ENCODE measurements at places on chromosomes 7 and 10. TPM values are rescaled to one million over a fixed set of nuclear protein-coding genes. Genes with fewer than 3 reads are reported as not detected.

NKX2-3 gene
- not detected for total RNA-seq

STEAP1 gene
- total RNA-seq: 3.4 TPM

GRCh38 chr7:91850455-91850854 lies 30.0 kb downstream of the MTERF1 start:
- DNase-seq: peak; percentile 33

GRCh38 chr7:114973147-114973546 lies 51.3 kb downstream of the MDFIC start:
- peak; percentile 37 for DNase-seq

DNA sequence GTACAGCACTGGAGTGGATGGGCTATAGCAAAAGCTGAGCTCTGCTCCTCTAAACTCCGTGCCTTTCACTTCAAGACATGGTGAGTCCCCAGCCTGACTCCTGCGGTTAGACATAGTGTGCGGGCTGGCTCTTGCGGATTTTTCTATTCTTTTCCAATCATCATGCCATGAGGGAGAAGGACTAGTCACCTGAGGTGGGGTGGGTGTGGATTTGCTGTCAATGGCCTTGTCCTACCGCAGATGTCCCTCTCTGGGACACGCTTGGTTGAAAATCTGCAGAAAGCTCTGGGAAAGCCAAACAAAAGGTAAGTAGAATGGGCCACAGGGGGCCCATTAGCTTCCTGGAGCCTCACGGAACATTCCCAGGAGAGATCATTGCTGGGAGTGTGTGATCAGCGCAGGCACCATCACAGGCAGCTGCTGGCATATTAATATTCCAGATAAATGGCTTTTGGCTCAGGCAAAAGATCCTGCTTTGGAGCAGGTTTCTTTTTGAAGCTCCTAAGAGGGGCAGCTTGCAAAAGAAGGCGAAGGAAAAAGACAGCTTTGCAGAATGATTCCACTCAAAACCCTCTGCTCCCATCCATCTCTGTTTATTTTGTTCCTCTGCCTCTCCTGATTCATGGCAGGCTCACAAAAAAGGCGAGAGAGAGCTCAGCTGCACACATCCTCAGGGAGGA lies 509.0 kb upstream of the ZMIZ1 start:
- DNase-seq: no peak

HMX2 gene
- total RNA-seq: not detected

DNA sequence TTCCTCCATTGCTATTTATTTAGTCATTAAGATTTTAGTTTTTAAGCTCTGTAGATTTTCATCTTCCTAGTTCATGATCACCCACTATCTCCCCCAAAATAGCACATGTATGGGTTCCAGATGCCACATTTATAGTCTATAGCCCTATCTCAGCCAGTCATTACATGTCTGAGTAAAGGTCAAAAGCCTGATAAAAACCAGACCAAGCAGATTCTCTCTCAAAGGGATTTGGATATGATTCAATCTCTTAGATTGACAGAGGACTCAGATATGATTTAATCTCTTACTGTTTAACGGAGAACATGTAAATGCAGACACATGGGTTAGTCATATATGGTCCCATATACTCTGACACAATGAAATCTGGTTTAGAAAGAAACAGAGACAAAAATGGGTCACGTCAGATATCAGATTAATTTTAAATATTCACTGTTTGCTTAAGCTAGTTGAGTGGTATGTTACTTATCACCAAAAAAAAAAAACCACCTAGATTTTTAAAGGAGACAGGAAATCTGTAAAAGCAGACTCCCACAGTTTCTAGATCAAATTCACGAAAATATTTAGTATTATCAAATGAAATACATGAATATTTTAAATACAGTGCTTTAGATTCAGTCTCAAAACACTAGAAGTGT lies 107.0 kb upstream of the LRRN3 start:
- no peak for DNase-seq

DNA sequence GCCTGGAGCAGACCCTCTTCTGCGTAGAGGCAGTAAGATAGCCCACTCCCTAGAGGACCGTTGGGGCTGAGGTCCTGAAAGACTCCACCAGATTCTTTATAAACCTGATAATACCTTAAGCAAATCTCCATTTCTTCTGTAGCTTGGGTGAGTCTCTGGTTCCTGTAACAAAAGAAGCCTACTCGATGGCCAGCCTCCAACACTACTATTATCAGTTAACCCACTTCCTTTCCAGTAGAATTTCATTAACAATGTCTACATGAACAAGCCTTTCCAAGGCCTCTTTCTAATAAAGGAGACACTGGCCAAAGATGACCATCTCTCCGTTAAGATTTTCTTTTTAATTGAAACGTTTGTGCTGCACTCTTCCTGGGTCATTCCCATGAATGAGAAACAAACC lies 201.7 kb upstream of the KCTD7 start:
- DNase-seq: no peak

- DNase-seq: no peak
These were observed 138.5 kb upstream of the GDF10 start for GRCh38 chr10:47161465-47161864.

DNA sequence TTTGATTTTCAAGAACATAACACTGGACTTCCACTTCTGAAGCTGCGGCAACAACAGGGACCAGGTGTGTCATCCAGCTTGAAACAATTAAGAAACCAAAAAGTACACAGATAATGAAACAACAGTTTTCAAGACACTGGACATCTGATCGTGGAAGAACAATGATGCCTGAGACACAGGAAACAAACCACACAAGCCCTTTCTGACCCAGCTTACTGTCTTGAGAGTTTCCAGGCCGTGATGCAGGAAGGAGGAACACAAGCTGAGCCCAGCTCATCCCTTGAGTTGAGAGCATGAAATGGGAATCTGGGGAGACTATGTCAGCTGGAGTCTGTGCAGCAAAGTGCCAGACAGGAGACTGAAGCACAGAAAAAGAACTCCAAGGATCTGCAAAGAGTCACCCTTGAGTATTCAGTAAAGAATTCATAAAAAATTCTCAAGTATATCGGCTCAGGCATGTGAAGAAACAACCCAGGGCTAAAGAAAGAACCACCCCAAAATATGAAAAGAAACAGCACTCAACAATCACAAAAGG lies 91.6 kb downstream of the RNF32 start:
- DNase-seq: no peak
